AG10803 (cell line): ENCODE measurements at places on chromosomes 2 and 18.

GRCh38 chr2:29770846-29771245, 150.5 kb downstream of the ALK start:
- DNase-seq = no peak

DNA sequence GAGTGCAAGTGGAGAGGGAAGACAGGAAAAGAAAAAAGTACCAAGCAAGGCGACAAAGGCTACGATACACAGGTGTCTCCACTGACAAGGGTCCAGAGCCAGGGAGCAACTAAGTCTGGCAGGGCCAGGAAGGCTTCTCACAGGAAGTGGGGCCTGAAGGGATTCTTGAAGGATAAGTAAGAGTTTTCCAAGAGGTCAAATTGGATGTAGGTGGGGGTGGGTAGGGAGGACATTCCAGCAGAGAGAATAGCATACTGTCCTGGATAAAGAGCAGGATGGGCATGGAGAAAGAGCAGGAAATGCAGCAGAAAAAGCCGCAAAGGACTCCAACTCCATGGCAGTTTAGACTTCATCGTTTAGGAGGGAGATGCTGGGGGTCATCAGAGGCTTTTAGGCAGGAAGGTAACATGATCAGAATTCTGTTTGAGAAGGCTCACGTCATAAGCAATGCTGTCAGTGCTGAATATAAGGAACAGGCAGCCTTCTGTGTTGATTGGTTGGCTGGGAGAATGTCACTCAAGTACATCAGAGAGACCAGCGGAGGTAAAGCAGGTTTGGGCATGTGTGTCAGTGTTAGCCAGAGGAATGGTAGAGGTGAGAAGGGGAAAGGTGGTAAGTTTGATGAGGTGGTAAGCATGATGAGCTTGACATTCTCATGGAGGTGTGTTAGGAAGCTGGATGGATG, 35.1 kb downstream of the ARHGAP25 start:
- DNase-seq = no peak

- DNase-seq = peak; percentile 2
Measured at GRCh38 chr2:21438949-21439348, 315.2 kb downstream of the TDRD15 start.

- no peak for DNase-seq
Measured at GRCh38 chr18:80154293-80154692, 45.2 kb downstream of the ADNP2 start.

DNA sequence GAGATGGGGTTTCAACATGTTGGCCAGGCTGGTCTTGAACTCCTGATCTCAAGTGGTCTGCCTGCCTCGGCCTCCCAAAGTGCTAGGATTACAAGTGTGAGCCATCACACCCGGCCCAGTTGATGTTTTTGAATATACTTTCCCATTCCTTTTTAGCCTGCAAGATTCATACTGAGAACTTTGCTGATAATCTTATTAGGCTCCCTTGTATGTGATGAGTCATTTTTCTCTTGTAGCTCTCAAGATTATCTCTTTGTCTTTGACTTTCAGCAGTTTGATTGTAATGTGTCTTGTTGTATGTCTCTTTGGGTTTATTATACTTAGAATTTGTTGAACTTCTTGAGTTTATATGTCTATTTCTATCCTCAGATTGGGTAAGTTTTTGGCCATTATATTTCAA, 81.4 kb downstream of the OTX1 start:
- DNase-seq = no peak

DNA sequence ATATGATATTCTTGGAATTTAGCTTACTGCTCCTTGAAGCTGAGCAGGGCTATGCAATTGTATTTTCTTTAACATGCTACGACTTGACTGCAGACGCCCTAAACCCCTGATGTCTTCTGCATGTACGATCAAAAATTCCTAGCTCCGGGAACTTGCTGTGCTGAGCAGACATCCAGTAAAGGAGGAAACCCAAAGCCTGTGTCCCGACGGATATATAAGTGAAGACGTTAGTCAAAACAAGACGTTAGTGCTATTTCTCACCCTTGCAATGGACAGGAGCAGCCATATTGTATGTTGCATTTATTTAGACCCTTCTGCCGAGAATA, 51.5 kb downstream of the SETBP1 start:
- DNase-seq = no peak

- DNase-seq = no peak
Measured at GRCh38 chr2:240642806-240643092, 17.5 kb downstream of the GPR35 start.

DNA sequence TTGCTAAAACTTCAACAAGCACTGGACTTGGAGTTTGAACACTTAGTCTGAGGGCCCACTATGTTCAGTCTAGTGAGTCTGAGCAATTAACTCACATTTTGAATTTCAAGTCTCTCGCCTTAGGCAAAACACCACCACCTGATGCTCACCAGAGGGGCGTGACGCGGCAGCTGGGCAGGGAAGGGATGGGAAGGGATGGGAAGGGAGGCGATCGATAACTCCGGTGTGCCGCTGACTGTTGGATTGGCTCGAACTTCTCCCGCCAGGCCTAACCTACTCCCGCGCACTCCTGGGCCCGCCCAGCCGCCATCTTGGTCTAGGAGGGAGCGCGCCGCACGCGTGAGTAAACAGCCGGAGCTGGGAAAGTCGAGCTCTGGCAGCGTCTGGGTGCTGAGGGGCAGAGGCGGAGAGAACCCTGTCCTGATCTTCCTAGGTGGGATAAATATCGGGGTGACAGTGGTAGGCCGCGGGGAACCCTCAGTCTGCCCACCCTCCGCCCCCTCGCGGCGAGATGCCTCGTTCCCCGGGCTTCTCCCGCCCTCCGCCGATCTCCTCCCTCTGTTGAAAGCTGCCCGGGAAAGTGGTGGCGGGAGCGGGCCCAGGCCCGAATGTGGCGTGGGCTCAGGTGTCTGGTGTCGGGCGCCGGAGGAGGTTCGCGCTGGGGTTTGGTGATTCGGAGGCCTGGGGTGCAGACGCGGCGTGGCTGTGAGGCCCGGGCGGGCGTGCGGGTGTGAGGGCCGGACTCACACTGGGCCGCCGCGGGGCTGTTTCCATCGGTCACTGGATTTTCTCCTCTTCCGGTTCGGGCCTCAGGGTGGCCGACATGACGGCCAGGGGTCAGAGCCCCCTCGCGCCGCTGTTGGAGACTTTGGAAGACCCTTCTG, at the start of gene RIF1:
Gene RIF1 (plus strand): TSS at position 302 of the 884 bp plus-strand sequence. CDS start 522 bp downstream, at position 824.
- peak; percentile 92 for DNase-seq

DNA sequence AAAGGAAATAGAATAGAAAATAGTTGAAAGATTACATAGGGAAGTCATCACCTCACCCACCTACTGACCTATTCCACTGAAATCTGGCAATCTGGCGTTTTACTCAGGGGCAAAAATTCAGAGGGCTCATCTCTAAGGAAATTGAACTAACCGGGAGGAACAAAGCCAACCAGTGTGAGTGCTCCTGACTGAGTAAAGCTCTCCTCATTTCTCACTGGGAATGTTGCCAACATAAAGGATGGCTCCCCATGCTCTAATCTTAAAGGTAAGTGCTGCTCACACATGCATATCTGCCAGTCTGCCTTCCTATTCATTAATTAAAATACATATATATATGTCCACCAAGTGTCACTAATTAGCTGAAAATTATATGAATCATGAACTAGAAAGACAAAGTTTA, 13.5 kb upstream of the DOK6 start:
- DNase-seq = no peak

GRCh38 chr2:101518578-101519492, 43.9 kb upstream of the RFX8 start:
- DNase-seq = peak; percentile 41

- DNase-seq = peak; percentile 5
Measured at GRCh38 chr2:240655931-240656886, 26.5 kb downstream of the AQP12B start.

DNA sequence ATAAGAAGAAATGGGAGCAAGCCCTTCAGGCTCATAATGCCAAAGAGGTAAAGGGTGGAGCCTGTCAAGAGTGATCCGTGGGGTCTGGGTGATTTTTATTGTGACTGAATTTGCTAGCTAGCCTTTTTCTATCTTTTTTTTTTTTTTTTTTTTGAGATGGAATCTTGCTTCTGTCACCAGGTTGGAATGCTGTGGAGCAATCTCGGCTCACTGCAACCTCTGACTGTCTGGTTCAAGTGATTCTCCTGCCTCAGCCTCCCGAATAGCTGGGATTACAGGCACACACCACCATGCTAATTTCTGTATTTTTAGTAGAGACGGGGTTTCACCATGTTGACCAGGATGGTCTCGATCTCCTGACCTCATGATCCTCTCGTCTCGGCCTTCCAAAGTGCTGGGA, 29.1 kb downstream of the DRC1 start:
- DNase-seq = peak; percentile 39

DNA sequence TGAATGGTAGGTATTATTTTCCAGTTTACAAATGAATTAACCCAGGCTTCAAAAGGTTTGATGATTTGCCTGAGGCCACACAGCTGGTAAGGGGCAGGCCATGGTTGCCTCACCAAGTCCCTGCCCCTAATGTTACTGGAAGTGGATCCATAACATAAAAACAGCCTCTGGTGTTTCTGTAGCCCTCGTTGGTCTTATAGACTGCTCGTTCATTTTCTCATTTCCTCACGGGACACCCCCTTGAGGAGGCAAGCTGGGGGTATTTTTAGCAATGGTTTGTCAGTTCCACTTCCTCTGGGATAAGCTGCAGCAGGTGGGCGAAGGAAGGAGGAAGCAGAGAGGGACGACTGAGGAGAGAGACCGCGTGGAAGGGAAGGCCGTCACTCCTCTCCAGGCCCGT, 32.9 kb upstream of the NDUFV2 start:
- no peak for DNase-seq

GRCh38 chr18:67608615-67609273, 92.2 kb upstream of the DSEL start:
- DNase-seq = peak; percentile 59

DNA sequence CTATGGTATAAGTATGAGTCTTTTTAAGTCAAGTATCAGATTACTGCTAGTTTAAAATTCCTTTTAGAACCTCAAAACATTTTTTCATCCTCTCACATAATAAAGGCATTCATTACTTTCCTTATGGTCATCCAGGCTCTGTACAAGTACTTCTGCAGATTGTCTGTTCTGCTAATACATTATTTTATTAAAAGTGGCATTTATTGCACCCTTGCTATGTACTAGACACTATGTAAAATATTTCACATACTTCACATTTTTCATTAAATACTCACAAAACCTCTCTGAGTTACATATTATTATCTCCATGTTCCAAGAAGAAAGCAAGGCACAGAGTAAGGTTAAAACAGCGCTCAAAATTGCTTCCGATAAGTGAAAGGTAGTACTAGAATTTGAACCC, 84.1 kb downstream of the RAPH1 start:
- peak; percentile 84 for DNase-seq

DNA sequence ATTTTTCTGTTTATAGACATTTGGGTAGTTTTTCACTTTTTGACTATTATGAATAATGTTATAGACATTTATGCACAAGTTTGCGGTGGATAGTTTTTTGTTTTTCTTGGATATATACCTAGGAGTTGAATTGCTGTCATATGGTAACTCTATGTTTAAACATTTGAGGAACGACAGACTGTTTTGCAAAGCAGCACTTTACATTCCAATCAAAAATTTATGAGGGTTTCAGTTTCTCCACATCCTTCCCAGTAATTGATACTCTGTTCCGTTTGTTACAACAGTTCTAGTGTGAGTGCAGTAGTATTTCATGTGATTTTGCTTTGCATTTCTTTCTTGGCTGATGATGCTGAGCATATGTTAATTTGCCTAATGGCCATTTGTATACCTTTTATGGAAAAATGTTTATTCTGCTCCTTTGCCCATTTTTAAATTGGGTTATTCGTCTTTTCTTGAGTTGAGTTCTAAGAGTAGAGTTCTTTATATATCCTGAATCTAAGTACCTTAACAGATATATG, 617.3 kb upstream of the LRATD1 start:
- no peak for DNase-seq

DNA sequence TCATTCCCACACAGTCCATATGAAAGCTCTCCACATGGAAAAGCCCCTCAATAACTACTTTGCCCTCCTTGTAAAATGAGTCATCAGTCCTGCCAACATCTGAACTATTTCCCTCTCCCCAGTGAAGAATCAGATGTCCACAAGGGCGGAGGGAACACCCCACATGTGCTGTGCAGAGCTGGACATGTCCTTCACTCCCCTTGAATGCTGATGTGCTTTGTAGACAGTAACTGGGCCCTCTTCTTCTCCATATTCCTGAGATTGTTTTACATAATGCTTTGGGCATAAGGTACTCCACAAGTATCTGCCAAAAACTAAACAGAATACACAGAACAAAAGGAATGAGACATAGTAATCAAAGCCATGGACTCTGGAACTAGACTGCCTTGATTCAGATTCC, 879.4 kb downstream of the BCL11A start:
- no peak for DNase-seq

DNA sequence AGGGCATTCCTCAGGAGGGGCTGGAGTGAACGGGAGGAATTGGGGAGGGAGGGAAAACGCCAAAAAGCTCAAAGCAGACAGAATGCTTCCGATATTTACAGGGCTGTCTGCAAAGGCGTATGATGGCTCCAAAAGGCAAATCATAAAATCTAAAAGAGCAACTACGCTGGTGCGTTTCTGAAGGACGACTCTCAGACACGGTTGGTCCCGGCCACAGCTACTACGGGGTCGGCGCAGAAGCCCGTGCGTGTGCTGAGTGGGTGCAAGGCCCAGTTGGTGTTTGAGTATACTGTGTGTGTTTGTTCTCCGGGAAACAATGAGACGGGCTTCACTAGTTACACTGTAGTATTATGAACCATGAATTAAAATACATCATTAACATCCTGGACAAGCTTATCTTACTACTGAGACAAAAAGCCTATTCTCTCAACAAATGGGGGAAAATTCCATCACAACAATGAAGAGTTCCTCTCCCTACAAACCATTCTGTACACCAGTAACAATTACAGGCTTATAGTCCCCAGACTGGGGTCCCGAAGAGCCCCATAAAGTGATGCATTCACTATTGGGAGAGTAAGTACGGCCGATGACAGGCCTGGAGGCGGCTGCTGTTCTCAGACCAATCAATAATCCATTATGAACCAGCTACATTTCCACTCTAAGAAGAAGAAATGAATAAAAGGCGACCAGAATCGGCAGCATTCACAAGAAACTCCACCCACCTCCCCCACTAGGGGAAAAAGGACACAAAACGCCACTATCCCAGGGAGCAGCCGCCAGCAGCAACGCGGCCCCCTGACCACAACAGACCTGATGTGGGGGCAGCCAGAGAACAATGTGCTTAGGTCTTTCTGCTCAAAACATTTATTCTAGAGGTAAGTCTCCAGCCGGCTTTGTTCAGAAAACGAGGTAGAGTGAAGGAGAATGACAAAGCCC, 43.4 kb downstream of the ZNF516 start:
- no peak for DNase-seq

DNA sequence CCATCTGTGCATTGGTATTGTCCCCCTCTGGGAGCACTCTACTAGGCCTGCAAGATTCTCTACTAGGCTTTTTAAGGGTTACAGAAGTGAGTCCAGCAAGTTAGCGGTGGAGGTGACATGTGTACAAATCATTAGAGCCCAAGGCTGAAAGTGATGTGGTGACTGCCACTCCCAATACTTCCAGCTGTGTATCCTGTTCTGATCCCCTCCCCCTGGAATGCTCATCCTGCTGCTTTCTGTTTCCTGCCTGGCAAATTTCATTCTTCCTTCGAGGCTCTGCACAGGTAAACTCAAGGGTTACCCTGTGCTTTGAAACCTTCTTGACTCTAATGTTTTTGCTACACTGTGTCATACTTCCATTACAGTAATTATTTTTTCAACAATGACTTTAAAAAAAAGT, 258.5 kb upstream of the REV1 start:
- no peak for DNase-seq
